ENCODE measurements at places on chromosomes 4 and X.

GRCh38 chr4:38085751-38086150 is 125.6 kb downstream of the PTTG2 start:
- DNase-seq, result no peak

DNA sequence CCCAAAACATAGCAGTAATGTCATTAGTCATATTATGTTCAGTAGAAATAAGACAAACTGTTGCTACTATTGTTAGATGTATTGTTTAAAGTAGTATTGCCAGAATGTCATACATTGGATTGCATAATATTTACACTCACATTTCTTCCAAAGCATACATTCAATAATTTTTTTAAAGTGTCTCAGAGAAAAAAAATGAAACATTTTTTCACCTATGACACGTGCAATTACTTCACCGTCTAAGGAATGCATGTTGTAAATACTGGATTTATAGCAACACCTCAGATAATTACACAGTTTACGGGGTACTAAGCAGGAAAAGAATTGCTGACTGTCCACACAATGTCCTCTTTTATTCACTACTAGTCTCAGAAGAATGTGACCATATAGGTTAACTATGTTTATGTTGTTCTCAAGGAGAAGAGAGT is 162.1 kb downstream of the PCDH18 start:
- DNase-seq, result no peak

GRCh38 chr4:159563257-159563656 is 460.4 kb downstream of the RAPGEF2 start:
- DNase-seq, result no peak

DNA sequence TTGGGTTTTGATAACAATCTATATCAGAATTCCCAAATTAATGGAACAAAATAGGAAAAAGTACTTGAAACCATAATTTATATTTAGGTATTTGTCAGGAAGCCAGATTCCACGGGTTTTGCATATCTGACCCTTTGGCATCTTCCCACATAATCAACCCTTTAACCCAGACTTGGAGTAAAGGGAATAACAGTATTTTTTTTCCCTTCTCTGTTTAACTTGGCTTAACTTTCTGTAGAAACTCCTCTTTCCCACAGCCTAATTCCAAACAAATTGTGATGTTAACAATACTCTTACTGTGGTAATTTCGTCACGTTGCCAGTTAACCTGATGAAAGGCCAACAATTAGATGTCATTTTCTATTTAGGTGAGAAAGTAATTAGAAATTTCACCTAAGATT is 49.4 kb upstream of the GUCY1A1 start:
- DNase-seq, result no peak

DNA sequence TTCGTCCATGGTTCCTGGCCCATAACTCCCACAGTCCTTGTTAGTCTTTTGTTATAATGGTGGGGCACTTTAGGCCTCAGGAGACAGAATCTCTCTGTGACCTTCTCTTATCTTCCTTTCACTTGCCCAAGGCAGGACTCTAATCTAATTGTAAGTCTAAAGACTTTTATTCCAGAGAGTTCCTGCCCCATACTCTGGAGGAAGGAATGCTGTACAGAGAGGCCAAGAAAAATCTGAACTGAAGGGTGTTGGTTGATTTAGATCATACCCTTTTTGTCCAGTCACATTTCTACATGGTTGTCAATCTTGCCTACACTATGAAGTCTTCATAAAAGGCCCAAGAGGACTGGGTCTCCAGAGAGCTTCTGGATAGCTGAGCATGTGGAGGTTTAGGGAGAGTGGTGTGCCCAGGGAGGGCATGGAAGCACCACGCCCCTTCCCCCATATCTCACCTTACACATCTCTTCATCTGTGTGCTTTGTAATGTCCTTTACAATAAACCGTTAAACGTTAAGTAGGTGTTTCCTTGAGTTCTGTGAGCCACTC is 84.5 kb downstream of the AFF1 start:
- no peak for DNase-seq

GRCh38 chr4:17068392-17068791 is 169.9 kb upstream of the LDB2 start:
- no peak for DNase-seq

GRCh38 chr4:8653326-8654000 is 60.9 kb downstream of the CPZ start:
- DNase-seq, result no peak

DNA sequence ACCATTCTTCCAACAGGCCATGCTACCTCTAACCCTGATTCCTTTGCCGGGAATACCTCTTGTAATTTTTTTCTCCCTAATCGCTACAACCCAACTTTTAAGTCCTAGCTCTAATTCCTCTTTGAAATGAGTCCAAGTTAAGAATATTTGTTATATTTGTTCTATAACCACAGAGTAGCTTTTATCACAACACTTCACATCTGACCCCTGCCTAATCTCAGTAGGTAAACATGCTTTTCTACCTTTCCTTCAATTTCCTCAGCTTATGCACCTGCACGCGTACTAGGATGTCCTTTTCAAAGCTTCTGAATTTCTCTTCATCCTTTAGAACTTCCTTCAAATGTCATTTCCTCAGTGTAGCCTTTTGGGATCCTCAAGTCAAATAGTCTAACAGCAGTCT is 915.5 kb upstream of the LCORL start:
- no peak for DNase-seq

- no peak for DNase-seq
These were observed 24.5 kb downstream of the HCCS start for GRCh38 chrX:11135564-11136185.

DNA sequence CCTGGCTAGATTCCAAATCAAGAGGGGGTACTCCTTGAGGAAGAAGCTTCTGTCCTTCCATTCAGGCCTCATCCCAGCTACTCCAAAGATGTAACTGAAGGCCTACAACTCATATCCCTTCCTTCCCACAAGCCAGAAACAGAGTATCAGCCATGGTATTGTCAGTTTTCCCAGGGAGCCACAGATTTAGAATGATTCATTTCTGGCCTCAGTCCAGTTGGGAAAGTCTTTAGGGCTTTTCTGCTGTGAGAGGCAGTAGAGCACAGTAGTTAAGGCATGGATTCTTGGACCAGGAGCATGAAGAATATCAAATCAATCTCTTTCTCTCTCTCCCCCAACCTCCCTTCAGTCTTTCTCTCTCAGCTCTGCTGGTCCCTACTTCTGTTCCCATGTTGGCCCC is 505.0 kb downstream of the BCOR start:
- no peak for DNase-seq

DNA sequence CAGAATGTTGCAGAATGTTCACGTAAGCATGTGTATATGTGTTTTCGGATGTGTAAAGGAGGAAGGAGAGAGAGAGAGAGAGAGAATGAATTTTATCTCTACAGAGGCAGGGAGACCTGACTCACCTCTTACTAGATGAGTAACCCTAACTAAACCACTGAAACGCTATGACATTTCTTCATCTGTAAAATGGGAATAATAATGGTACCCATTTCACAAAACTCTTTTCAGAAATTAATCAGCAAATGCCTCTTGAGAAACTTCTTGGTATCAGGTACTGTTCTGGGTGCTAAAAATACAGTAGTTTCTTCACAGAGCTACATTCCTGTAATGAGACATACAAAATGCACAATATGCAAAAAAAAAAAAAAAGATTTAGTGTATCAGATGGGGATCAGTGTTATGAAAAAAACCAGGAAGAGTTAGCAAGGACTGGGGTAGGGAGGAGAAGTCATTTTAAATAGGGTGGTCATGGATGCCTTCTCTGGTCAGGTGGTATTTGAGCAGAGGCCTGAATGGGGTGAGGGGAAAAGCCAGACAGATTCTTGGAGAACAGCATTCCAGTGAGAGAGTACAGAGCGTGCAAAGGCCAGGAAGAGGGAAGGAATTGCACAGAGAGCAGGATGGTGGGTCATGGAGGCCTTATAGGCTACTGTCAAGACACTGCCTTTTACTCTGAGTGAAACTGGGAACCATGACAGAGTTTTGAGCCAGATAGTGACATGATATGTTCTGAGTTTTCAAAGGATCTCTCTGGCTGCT is 84.9 kb upstream of the SPANXB1 start:
- no peak for DNase-seq

DNA sequence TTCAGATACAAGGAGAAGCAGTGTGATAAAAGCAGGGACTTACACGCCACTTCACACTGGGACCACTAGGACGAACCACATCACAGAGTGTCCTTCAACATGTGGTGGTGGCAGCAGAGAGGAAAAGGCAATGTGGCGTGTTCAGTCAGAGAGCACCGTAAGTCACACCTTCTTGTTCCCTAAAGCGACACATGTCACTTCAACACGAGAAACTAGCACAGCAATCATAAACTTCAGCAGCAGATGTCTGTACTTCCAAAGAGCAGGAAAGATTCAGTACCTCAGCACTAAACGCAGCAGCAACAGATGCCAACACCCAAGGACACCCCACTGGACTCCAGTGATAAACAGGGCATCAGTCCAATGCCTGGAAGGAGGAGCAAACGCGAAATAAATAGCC is 96.7 kb downstream of the AREG start:
- no peak for DNase-seq

DNA sequence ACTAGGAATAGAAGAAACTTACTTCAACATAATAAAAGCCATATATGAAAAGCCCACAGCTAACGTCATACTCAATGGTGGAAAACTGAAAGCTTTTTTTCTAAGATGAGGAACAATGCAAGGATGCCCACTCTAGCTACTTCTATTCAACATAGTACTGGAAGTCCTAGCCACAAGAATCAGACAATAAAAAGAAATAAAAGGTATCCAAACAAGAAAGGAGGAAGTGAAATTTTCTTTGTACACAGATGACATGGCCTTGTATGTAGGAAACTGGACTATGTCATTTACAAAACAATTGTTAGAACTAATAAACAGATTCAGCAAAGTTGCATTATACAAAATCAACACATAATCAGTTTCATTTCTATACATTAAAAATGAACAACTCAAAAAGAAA is 25.5 kb upstream of the NXT2 start:
- DNase-seq, result no peak

- DNase-seq, result no peak
These were observed 293.9 kb downstream of the PDGFC start for GRCh38 chr4:156677656-156678055.

DNA sequence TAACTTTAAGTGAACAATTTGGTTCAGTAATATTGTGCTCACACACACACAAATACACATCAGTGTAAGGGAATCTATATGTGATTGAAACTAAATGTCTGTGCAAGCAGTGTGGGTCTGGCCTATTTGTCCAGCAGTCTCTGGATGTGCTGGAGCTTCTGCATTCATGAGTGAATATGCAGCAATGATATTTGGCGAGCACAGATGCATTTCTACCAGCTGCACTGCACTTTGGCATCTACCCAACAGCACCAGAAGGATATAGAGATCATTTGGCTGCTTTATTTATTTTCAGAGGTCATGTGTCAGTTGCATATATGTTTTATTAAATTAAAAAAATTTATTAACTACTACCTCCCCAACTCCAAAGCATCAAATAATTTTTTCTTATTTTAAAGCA is 613.4 kb upstream of the NR3C2 start:
- DNase-seq, result no peak

DNA sequence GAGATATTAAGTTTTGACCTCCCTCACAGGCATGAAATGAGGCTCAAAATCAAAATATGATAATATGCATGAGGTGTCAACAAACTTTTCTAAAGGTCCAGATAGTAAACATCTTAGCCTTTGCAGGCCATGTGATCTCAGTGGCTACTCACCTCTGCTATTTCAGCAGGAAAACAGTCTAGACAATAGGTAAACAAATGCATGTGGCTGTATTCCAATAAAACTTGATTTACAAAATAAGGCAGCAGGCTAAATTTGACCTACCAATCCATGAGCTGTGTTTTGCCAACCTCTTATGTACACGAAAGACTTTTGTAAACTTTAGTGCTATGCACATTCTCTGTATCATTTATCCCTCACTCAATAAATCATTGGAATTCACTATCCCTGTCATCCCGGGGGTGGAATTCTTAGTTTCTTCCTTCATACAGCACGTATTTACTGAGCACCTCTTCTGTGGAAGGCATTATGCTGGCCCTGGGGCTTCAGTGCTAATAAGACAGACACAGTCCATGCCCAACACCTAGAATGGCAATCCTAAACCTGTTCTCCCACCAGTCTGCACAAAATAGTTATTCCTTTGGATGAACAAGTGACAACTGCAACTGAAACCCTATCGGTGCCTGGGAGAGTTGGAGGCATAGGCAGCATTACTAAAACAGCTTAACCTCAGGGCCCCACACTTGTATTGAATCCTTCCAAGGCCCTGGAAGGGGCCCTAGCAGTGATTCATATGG is 19.9 kb downstream of the MAGEB17 start:
- DNase-seq, result no peak

- DNase-seq, result no peak
These were observed 24.9 kb downstream of the TRIM61 start for GRCh38 chr4:164952551-164952950.

DNA sequence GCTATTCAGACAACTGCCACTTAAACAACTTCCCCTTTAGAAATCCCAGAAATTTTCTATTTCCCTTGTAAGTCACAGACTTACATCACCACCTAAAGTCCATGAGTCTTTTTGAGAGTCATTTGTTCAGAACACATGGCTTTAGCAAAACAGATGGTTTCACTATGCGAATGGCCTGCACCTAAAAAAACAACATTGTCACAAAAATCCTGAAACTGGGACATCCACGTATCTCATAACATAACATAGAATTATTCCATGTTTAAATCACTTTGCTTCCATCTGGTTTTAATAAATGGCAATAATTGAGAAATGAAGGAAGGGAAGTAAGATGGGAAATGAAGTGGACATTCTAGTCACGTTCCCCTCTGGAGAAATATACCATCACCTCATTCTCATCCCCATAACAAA is 155.3 kb upstream of the EDNRA start:
- DNase-seq, result no peak

- no peak for DNase-seq
These were observed 375.4 kb downstream of the ZNF674 start for GRCh38 chrX:46169808-46170207.

- no peak for DNase-seq
These were observed 750.5 kb downstream of the FAM133A start for GRCh38 chrX:94424456-94424855.

DNA sequence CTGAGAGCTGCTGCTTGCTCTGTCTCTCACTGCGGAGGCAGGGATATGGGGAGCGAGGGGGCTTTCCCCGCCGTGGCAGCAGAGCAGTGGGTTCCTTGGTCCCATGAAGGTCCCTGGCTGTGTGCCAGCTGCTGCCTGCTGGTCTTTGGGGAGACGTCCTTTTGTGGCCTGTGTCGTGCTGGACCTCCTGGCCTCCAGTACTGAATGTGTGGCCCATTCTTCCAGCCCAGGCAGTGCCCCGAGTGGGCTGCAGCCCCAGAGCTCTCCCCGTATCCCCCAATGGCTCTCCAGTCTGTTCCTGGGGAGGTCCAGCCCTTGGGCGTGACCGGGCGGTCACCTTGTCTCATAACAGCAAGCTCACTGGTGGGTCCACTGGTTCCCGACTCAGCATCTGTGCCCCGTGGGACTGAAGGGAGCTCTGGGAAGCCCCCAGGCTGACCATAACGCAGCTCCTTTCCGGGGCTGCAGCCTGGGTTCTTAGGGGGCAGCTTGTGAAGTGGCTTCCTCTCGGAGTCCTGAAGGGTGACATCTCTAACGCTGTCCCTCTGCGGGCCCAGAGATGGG is 115.6 kb downstream of the SMIM20 start:
- DNase-seq, result no peak
